ENCODE measurements at places on chromosomes 5 and 9.
A peak's percentile ranks its signal among the peaks of the same experiment; 100 is the strongest.

DNA sequence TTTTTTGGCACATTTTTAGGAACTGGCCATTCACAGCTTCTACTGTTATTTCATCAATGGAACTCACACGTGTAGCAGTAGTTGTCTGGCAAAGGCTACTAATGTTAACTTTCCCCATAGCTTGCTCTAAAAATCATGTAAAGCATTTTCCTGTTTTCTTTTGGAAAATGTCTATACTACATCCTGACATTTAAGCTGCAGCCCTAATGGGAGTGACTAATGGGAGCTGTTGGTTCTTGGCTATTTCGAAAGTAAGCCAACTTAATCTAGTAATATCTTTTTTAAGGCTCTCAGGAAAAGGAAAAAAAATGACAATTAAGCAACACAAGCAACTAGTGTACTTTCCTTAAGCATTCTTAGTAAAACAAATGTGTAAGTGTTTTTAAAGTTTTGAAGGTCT lies 169.2 kb downstream of the SLC12A2 start:
- DNase-seq: no peak

GRCh38 chr9:5773324-5773999 lies 59.5 kb downstream of the ERMP1 start:
- no peak for DNase-seq

- no peak for DNase-seq
Measured at GRCh38 chr5:43553381-43553780, 3.5 kb downstream of the PAIP1 start.

GRCh38 chr5:63931836-63932235 lies 30.4 kb downstream of the HTR1A start:
- DNase-seq: no peak

GRCh38 chr9:32431940-32432555 lies 47.6 kb downstream of the ACO1 start:
- peak; percentile 3 for DNase-seq

DNA sequence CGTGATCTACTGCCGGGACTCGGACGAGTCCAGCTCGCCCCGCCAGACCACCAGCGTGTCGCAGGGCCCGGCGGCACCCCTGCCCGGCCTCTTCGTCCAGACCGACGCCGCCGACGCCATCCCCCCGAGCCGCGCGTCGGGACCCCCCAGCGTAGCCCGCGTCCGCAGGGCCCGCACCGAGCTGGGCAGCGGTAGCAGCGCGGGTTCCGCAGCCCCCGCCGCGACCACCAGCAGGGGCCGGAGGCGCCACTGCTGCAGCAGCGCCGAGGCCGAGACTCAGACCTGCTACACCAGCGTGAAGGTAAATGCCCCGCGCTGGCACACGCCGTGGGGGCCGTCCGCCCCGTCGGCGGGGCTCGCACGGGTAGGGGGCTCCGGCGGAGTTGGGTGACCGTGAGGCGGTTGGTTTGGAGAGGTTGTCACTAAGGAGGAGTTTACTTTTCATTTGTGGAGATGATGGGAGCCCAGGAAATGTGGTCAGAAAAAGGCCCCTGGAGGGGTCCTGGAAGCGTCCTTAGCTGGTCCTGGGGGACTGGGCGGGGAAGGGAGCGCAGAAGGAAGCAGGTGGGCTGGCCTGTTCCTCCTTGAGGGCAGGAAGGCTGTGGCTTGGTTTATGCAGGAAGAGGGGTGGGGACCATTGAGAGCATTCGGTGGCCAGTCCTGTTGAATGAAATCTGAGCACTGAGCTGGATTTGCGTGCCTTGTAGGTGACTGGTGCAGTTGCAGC lies 647 bp downstream of the PDE8B start:
- no peak for DNase-seq

- DNase-seq: no peak
Measured at GRCh38 chr5:172410160-172410559, 44.2 kb downstream of the SH3PXD2B start.

DNA sequence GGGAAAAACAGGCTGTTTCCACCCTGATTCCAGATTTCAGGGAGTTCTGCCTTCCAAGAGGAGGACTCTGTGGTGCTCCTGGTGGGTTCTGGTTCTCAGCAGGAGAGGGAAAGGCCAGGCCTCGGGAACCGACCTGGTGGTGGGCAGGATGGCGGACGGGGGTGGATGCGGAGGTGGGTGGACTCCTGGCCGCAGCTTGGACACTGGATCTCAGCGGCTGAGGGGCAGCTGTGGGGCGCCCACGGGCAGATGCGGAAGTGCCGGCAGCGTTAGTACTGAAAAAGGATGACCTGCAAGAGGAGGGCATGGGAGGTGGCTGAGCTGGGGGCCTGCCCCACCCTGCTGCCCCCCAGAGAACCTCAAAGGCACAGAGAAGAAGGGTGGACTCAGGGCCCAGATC lies 24.3 kb downstream of the LHX6 start:
- no peak for DNase-seq

DNA sequence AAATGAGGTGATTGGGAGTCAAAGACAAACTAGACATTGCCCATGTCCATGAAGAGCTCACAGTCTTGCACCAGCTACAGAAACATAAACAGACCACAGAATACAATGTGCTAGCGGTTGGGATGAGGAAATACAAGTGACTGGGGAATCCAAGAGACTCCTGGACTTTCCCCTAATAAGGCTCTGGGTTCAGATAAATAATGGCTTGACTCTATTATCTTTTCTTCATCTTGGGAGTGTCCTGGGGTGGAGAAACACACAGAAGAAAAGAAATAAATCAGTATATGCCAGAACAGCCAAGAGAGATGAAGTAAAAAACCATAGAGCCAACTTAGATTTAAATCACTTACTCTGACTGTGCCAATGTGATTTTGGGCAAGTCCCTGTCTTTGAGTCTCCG lies 227.8 kb downstream of the PAPPA start:
- DNase-seq: no peak

DNA sequence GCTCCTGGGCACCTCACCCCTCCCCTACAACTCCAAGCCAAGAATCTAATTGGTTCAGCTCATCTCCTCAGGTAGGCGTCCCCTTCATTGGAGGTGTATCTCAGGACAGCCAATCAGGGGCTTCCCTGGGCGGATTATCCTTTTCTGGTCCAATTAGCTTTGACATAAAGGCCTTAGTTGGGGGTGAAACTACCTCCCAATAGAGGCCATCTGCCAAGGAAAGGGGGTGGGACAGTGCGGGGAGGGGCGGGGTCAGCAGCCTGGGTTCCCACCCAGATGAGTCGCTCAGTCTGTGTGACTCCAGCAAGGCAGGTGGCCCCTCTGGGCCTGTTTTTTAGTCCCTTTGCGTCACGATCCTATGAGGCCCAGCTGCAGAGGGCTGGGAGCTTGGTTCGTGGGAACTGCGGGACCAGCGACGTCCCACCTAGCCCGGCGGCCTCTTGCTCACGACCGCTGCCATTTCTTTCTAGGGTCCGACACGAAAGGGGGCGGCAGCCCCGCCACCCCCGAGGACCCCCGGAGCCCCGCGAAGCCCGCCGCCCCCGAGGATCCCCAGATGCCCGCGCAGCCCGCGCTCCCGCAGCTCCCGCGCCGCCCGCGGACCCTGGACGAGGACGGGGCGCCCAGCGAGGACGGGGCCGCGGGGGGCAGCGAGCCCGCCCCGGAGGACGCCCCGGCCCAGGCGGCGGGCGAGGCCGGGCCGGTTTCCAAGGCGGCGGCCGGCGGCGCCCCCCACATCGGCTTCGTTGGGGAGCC lies 8.9 kb downstream of the PRRT1B start:
- no peak for DNase-seq

DNA sequence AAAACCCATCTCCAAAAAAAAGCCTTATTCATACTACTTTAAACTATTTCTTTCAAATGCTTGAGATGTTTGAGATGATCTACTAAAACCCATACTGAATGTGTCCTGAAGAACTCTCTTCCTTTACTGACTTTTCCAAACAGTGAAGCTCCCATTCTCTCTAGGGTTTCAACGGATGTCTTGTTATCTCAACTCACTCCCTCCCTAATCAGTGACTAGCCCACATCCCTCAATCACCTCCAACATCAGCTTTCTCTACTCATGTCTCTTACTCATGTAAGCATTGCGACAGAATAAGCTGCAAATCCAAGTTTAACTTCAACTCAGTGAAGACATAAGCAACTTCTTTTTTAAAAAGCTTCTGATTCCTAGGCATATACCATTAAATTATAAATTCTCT lies 42.1 kb downstream of the WDR41 start:
- DNase-seq: no peak

GRCh38 chr5:53937467-53937866 lies 372.9 kb downstream of the ARL15 start:
- DNase-seq: no peak
